ENCODE measurements at places on chromosomes 2 and 18. TPM values are rescaled to one million over a fixed set of nuclear protein-coding genes. Genes with fewer than 3 reads are reported as not detected.

Gene ANKRD30BL
- not detected for polyA plus RNA-seq

Gene GALNT3
- polyA plus RNA-seq: 0.60 TPM

- no peak for DNase-seq
Observed at GRCh38 chr2:106841886-106842645, 43.9 kb downstream of the ST6GAL2 start.

GRCh38 chr2:240111253-240111652 is 24.9 kb downstream of the COPS9 start:
- DNase-seq: no peak

- no peak for DNase-seq
Observed at GRCh38 chr2:98570356-98570755, 38.0 kb downstream of the COA5 start.
